Foreskin keratinocyte (primary cell): ENCODE measurements at places on chromosomes 4 and X. TPM values are rescaled to one million over a fixed set of nuclear protein-coding genes. Genes with fewer than 3 reads are reported as not detected.

DNA sequence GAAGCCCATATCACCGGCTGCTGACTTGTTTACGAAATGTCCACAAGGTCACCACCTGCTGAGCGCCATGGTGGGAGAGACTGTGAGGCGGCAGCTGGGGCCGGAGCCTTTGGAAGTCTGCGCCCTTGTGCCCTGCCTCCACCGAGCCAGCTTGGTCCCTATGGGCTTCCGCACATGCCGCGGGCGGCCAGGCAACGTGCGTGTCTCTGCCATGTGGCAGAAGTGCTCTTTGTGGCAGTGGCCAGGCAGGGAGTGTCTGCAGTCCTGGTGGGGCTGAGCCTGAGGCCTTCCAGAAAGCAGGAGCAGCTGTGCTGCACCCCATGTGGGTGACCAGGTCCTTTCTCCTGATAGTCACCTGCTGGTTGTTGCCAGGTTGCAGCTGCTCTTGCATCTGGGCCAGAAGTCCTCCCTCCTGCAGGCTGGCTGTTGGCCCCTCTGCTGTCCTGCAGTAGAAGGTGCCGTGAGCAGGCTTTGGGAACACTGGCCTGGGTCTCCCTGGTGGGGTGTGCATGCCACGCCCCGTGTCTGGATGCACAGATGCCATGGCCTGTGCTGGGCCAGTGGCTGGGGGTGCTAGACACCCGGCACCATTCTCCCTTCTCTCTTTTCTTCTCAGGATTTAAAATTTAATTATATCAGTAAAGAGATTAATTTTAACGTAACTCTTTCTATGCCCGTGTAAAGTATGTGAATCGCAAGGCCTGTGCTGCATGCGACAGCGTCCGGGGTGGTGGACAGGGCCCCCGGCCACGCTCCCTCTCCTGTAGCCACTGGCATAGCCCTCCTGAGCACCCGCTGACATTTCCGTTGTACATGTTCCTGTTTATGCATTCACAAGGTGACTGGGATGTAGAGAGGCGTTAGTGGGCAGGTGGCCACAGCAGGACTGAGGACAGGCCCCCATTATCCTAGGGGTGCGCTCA lies 8.7 kb upstream of the MSANTD1 start:
- no peak for DNase-seq

DNA sequence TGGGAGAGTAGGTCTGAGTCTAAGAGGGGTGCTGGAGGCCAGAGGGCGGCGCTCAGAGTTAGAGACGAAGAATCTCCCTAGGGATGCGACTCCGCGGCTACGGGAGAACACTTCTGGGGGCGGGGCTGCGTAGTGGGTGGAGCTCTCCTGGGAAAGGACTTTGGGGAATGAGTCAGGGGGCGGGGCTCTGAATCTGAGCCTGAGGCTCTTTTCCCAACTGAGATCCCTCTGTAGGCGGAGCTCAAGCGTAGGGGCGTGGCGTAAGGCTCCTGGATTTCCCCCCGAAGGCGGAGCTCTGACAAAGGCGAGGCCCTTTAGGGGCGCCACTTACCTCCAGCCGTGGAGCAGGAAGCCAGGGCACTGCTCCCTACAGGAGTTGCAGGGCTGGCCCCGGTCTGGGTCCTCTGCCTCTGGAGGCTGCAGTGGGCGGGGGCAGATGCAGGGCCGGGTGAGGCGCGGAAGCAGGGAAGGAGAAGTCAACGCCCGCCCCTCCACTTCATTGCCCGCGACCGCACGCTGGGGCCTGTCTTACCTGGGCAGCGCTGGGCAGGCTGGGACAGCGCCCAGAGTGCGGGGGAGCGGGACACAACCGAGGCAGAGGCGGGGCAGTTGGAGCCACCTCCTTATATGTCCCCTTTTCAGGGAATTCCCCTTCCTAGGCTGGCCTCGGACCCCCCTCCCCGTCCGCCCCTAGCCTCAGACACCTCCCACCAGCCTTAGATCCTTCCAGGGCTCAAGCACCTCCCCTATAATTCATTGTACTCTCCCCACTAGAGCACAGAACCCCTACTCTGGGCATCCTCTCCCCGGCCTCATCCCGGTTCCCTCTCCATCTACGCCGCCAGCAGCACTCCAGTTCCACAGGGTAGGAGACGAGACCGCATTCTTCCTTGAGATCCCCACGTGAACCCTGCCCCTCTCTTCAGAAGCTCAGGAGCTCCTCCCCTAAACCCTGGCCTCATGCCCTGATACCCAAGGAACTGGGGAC lies 1.6 kb downstream of the PRICKLE3 start:
- peak; percentile 84 for DNase-seq

GRCh38 chr4:89899854-89900253 lies 5.2 kb downstream of the MMRN1 start:
- DNase-seq, result no peak

DNA sequence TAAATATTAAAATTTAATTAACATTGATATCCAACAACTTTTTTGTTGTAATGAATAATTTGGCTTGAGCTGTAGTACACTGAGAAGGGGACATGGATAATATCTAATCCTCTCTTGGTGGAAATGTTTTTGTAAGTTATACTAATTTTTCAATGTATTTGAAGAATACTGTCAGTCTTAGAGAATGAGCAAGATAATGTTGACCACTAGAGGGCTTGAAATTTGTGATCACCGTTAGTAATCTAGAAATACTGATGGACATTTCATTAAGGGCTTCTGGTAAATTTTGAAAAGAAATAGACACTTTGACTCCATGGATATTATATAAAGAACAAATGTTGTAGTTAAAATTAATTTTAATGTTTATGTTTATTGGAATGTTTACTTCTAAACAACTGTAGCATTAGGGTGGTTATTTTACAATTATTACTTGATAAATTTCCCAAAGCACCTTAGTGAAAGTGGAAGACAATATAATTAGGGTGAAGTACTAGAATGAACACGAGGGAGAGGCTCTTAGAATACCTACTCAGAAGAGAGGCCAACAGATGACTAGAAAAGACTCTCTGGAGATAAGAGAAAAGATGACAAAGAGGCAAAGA lies 20.0 kb upstream of the CAMK2D start:
- DNase-seq, result no peak

Gene GSPT2
- total RNA-seq, result 4.1 and 4.4 TPM in 2 replicates

GRCh38 chrX:16186380-16187007 lies 19.2 kb downstream of the MAGEB17 start:
- DNase-seq, result no peak

DNA sequence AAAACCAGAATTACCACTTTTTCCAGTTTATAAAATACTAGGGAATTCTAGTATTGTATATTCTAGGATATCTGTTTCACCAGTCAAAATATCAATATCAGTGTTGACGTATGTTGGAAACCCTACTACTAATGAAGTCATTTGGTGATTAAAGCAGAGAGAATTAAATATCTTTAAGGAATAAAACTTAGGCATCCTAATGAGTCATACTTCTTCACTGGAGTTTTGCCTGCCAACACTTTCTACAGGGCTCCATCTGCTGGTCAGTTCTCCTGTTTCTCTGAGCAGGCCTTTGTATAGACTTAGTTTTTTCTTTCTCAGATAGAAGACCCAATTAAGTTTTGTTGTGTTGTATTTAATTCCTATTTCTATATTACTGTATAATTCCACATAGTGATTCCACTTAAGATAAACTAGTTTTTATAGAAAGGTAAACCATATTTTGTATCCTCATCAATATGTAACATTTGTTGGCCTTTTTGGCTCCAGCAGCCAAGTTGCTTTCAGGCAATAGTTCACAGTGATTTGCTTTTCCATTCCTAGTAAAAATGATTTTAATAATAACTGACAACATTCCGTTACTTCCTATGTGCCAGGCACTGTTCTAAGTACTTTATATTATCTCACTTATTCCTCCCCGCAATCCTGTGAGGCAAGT lies 3.5 kb downstream of the AP1AR start:
- peak; percentile 52 for DNase-seq

GRCh38 chr4:141609243-141609642 lies 27.1 kb upstream of the IL15 start:
- no peak for DNase-seq

GRCh38 chr4:124934916-124935315 lies 222.4 kb upstream of the ANKRD50 start:
- DNase-seq, result no peak

DNA sequence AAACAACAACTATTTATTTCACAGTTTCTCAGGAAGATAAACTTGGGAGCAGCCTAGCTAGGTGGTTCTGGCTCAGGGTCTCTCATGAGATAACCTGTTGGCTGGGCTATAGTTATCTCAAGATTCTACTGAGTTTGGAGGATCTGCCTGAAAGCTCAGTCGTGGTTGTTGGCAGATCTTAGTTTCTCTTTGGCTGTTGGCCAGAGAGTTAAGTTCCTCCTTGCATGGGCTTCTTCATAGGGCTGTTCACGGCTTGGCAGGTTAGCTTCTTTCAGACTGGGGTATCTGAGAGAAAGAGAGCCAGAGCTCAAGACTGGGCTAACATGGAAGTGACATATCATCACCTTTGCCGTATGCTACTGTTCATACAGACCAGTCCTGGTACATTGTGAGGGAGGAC lies 28.7 kb downstream of the SEC24B start:
- DNase-seq, result no peak

Gene AMBN
- total RNA-seq, result not detected in 2 replicates

DNA sequence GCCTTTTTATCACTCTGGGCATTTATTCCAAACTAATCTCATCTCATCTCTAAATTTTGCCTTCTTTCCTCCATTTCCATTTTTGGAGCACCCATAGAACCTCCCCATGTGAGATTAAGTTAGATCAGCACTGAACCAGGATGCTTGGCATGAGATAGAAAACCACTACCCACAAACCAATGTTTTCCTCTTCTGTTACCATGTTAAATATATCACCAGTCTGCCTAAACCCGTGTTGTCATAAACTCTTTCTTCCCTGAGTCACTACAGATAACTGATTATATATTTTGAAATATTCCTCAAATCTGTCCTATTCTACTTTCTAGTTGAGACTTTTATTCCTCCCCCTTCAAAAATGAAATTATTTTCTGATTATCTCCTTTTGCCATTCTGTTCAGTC lies 37.6 kb downstream of the GABRB1 start:
- DNase-seq, result no peak

DNA sequence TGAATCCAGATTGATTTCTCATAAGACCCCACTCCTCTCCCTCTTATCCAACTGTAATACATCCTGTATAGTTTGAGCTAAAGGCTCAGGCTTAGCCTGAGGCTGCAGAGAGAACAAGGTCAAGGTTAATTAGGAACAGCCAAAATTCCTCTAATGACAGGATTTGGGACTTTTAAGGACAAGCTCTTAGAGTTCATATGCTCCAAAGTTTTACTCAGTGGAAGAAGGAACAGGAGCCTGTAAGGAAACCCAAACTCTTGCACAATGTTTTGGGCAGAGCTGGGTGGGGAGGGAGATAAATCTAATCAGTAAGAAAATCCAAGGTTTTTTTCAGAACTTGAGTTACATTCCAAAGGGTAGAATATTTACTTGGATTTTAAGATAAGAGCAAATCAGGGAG lies 238.8 kb downstream of the QDPR start:
- no peak for DNase-seq

Gene SLC34A2
- total RNA-seq, result not detected in 2 replicates

Gene NUDT11
- 12.0 and 12.5 TPM in 2 replicates for total RNA-seq

DNA sequence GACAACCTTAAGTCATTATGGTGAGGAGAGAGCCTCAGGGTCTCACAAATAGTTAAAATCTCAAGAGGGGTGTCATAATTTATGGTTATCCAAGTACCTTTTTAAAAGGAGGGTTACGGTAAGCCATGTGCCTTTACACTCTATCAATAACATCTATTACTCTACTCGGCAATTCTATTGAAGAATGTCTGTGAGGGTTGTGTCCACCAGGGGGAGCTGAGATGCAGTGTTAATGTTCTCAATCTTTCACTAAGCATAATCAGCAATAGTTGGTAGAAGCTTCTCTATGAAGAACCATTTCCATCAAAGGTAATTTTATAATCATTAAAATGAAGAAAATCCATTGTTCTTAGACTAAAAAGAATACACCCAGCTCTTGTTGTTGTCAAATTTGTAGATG lies 457.4 kb downstream of the CENPC start:
- peak; percentile 25 for DNase-seq

GRCh38 chrX:48505481-48505880 lies 3.3 kb upstream of the PORCN start:
- DNase-seq, result no peak

GRCh38 chrX:11341274-11342201 lies 48.3 kb downstream of the AMELX start:
- peak; percentile 64 for DNase-seq

Gene GPRASP1
- 0.46 and 0.51 TPM in 2 replicates for total RNA-seq

GRCh38 chr4:128416921-128417320 lies 129.3 kb upstream of the PGRMC2 start:
- DNase-seq, result no peak

GRCh38 chrX:153945956-153946943 lies 1.8 kb upstream of the RENBP start:
- no peak for DNase-seq

- peak; percentile 72 for DNase-seq
Measured at GRCh38 chr4:146442801-146443200, 78.9 kb downstream of the SLC10A7 start.

Gene IQCM
- not detected in 2 replicates for total RNA-seq

DNA sequence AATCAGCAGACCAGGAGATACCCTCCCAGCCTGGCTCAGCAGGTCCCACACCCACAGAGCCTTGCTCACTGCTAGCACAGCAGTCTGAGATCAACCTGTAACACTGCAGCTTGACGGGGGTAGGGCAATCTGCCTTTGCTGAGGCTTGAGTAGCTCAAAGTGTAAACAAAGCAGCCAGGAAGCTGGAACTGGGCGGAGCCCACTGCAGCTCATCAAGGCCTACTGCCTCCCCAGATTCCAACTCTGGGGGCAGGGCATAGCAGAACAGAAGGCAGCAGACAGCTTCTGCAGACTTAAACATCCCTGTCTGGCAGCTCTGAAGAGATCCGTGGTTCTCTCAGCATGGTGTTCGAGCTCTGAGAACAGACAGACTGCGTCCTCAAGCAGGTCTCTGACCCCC lies 15.1 kb upstream of the GABRA2 start:
- no peak for DNase-seq

Gene SCRG1
- not detected in 2 replicates for total RNA-seq

Gene METTL14
- 21.8 and 27.4 TPM in 2 replicates for total RNA-seq

- DNase-seq, result no peak
Measured at GRCh38 chr4:76744241-76744921, 153.6 kb downstream of the SOWAHB start.

Gene DMRTC1
- total RNA-seq, result not detected in 2 replicates

DNA sequence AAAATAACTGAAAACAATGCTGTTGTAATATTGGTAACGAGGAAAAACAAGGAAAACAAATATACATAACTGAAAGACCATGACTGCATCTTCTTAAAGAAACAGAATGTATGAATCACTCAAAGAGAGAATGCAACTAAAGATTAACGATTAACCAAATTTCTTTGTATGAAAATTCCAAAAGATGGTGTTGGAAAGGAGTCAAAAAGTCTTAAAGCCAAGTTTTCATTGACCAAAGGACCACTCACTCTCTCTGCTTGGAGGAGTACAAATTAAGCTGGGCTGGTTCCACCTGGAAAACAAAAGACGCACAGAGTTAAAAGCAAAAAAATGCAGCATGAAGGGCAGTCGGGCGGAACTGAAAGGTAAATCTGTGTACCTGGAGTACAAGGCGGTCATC lies 1.8 kb downstream of the DCAF12L1 start:
- no peak for DNase-seq
